Activated CD4-positive, alpha-beta T cell treated with anti-CD3 and anti-CD28 coated beads for 4 hours (primary cell): ENCODE measurements at places on chromosomes 1 and 21.
A peak's percentile ranks its signal among the peaks of the same experiment; 100 is the strongest.

DNA sequence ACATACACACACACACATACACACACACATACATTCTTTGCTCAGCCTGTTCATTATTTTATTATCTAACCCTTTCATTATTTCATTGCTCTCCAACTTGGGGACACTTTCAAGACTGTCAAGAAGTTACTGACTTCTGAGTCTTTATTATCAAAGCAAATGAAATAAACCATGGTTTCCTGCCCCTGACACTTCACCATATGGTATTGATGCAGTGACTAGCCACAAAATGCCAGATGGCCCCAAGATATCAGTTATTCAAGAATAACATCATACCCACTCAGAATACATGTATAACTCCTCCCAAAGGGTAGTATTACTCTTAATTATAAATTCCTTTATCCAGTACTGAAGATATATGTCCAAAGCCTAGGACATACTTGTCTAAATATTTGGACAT lies 197.3 kb downstream of the MRPL39 start:
- DNase-seq, result no peak

DNA sequence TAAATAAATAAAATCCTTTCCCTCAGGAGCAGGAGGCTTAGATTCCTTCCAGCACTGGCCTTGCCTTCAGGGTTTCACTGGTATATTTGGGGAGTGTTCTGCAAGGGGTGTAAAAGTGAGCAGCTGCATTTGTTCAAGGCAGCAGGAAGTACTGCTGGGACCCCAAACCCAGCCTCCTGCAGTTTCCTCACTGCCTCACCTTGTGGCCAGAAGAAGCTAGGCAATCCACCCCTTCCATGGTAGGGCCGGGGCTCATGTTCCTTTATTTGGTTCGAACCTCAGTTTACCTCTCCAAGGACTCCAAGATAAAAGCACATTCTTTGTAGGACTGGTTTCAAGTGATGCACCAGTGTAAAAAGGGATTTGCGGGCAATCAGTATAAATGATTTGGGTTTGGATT lies 21.0 kb upstream of the CFAP126 start:
- no peak for DNase-seq

GRCh38 chr1:41640141-41640751 lies 155.8 kb upstream of the EDN2 start:
- peak; percentile 27 for DNase-seq

DNA sequence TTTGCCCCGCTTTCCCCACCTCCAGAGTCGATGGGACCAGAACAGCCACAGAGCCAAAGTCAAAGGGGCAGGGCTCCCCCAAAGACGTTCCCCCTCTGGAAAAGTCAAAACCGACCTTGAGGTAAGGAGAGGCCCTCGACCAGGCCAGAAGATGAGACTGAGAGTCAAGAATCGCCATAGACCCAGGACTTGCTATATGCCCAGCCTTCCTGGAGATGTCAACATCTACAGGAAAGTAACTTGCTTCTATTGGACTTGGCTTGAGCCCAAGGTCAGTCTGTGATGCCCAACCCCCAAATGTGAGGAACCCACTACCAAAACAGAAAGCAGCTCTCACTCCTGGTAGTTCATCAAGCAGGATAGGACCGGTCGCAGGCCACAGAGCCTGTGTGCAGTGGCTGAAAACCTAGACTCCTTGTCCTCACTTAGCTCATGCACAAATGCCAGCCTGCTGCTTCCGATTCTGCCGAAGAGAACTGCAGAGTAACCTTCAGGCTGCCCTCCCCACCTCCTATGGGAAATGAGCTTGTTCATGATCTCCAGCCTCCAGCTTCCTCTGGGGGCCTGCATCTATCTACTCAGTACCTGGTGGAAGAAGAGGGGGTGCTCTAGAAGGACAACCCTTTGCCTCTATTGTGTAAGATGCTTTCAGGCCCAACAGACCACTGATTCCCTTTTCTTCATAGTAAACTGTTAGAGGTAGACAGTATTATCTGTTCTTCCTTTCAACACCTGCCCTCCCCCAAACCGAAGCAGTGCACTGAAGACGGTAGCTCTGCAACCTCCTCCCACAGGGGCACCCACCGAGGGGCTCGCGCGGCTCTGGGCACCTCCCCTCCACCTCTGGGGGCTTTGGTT lies 1.4 kb downstream of the ACOT7 start:
- DNase-seq, result no peak

DNA sequence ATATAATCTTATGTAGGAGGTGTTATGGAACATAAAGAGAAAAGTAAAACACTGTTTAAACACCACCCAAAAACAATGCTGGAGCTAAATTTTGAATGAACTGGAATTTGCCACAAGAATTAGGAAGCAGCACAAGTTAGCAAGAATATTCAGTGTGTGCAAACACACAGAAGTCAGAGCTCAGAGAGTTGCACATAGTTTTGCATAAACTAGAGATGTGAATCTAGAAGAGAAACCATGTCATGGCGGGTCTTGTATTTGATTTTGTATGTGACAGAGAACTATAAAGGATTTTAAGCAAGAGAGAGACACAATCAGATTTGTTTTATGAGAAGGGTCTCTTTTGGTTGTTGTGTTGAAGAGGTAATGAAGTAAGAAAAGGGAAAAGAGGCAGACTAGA lies 38.2 kb downstream of the SELENOF start:
- DNase-seq, result no peak
